ENCODE measurements at places on chromosomes 5 and 9. TPM values are rescaled to one million over a fixed set of nuclear protein-coding genes. Genes with fewer than 3 reads are reported as not detected.

The CER1 gene
- not detected for total RNA-seq

GRCh38 chr5:112935675-112936074, 13.6 kb upstream of the REEP5 start:
- DNase-seq: no peak

DNA sequence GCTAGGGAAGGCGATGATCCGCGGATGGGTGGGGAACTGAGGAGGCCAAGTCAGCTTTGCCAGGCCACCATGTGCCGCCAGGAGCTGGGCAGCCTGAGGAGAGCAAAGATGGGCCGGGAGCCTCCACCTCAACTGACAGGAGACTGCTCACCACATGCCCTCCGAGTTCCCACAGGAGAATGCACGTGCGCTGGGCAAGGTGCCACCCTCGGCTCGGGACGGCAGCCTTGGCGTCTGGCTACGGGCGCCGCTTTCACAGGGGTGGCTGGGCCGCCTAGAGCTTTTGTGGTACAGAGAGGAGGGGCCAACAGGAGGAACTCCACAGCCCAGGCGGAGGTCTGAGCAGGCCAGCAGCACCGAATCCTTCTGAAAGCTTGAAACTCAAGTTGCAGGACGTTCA, 5.3 kb upstream of the TBC1D9B start:
- no peak for DNase-seq

DNA sequence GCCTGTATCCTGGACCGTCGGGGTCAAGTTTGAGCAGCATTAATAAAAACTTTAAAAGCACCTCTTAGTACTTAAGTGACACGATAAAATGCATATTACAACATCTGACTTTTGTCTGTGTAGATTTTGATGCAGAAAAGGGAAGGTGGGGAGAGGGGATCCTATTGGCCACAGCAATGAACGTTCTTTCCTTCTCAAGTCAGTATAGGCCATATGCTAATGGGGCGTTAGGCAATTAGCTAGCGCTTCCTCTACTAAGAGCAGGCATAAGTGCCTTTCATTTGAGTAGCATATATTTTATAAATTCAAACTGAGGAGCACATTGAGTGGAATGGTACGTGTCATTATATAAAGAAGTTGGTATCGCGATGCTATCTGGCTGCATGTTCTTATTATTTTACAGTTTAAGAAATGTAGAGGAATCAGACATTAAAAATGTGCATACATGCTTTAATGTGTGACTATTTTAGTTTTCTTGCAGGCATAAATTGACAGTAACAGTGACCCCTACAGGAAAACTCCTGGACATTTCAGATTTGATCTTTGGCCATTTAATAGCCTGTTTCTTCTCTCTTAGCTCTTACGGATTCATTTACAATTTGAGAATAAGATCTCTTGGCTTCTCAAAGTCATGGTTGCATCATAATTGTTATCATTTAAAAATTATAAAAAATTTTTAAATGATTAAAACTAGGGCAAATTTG, 1.1 kb upstream of the GNA14 start:
- peak; percentile 59 for DNase-seq

DNA sequence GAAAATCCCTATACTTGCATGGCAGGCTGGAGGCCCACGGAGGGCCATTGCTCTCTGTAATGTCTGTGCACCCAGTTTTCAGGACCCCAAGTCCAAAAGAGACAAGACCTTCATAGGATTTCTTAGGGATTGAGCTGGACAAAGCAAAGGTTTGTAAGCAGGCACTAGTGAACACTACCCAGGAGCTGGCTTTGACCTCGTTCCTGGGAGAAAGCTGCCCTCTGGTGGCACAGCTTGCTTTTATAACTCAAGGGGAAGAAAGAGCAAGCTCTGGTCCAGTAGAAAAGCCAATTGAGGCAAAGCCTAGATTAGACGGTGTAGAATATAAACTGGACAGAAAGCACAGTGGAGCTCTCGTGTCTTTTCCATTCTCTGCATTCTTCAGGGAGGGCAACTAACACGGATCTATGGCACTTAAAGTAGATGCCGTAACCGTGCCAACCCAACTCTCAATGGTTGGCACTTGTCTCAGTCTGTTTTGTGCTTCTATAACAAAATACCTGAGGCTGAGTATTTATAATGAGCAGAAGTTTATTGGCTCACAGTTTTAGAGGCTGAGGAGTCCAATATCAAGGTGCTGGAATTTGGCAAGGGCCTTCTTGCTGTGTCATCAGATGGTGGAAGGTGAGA, 7.9 kb downstream of the GABRP start:
- peak; percentile 71 for DNase-seq

The PCDHGA11 gene
- 4.0 TPM for total RNA-seq

The OR1N1 gene
- total RNA-seq: not detected

GRCh38 chr9:97425973-97426336, 14.1 kb downstream of the TDRD7 start:
- DNase-seq: no peak

The DTWD2 gene
- 3.8 TPM for total RNA-seq

Measured in dermis microvascular lymphatic vessel endothelial cell (primary cell).